T-helper 9 cell (primary cell): ENCODE measurements at places on chromosomes 7 and 10.

- no peak for DNase-seq
Observed at GRCh38 chr10:62690703-62691102, 113.8 kb upstream of the ADO start.

DNA sequence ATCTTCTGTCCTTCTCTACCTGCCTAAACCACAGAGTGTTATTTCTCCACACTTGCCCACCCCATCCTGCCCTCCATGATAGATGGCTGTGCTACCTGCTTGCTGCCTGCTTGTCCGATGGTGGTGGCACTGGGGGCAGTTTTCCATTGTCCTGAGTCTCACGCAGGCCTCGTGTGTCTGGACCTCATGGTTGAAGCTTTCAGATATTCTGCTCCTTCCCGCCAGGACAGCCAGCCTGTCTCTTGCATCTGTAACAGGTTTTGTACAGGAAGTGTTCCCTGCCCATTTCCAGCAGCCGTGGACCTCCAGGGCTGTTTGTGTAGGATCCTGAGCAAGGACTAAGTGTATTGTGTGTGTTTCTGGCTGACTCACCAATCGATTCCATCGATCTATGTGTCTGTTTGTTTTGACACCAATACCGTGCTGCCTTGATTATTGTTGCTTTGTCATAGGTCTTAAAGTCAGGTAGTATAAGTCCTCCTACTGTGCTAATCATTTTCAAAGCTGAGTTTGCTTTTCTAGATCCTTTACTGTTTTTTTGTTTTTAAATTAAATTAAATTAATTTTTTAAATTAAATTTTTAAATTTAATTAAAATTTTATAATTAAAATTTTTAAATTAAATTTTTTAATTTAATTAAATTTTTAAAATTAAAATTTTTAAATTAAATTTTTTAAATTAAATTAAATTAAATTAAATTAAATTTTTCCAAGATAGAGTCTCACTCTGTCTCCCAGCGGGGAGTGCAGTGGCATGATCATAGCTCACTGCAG is 8.5 kb downstream of the IL15RA start:
- DNase-seq: no peak

DNA sequence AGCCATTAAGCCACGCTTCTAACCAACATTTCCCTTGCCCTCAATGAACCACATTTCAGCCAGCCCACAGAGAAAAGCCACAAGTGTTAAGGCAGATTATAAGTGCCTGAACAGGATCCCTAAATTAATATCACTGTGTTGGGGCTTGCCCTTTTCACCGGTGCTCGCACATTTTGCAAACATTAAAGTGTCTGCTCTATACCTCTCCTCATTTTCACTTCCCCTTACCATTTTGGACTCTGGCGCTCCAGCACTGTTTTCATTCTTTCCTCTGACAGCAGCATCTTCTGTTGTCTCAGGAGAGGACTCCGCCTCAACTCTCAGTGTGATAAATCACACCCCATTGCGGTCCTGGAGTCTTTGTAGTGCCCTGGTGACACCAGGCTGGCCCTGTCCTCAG is 274.2 kb downstream of the BAMBI start:
- DNase-seq: no peak

DNA sequence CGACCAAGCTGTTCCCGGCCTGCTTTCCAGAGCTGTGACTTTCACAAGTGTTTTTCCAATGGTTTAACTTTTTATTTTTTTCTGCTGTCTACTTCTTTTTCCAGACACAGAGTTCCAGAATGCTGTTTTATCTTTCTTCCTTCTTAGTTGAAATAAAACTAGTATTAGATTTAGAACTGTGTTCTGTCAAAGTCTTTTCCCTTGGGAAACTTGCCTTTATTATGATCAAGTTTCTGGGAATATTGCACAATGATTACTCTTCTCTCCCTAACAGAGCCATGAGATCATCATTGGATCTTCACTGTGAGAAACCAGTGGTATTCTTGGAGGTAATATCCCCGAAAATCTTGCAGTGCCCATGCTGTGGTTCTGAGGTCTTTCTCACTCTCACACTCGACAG is 104.9 kb upstream of the KCND2 start:
- DNase-seq: no peak

GRCh38 chr10:56466005-56466404 is 104.9 kb upstream of the ZWINT start:
- DNase-seq: no peak

GRCh38 chr10:33249137-33249536 is 85.3 kb downstream of the NRP1 start:
- no peak for DNase-seq

DNA sequence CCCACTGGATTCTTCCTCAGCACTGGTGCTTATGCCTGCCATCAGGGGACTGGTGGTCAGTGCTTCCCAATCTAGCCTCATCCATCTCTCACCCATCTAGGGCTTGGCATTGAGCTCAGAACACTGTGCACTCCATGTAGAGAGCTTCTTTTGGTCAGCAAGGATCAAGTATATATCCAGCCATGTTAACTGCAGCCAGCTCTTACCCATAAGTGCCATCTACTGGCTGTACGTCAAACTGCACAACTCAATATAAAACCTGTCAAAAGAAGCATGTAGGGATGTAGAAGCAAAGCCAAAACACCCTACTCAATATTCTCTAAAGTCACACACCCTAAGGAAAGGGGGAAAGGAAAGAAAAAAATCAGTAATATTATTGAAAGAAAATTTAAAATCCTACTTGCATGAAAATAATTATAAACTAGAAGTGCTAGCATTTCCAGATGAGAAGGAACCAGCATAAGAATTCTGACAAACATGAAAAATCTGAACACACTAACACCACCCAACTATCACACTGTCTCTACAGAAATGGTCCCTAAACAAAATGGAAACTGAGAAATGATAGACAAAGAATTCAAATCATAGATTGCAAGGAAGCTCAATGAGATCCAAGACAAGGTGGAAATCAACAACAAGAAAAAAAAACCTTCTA is 531.1 kb upstream of the STEAP1 start:
- DNase-seq: no peak
